ENCODE measurements at places on chromosomes 4 and X. TPM values are rescaled to one million over a fixed set of nuclear protein-coding genes. Genes with fewer than 3 reads are reported as not detected.

Gene GATA1
- not detected for total RNA-seq

Gene RAB33A
- total RNA-seq = 0.59 TPM

- no peak overlapping the region for H3K4me3 ChIP-seq
- no peak for DNase-seq
- no peaks in the 10 kb centered on the region for H3K36me3 ChIP-seq
- H3K27ac ChIP-seq = no peak overlapping the region
- H3K4me1 ChIP-seq = peaks cover 6% of the 10 kb centered on the region
- no peaks in the 10 kb centered on the region for H3K27me3 ChIP-seq
These were observed 734.6 kb upstream of the TENM3 start for GRCh38 chr4:181508601-181509000.

Gene MID1IP1
- total RNA-seq = 100 TPM

- no peak for DNase-seq
- H3K27ac ChIP-seq = no peak overlapping the region
These were observed 33.9 kb downstream of the ANK2 start for GRCh38 chr4:113083346-113083745.

DNA sequence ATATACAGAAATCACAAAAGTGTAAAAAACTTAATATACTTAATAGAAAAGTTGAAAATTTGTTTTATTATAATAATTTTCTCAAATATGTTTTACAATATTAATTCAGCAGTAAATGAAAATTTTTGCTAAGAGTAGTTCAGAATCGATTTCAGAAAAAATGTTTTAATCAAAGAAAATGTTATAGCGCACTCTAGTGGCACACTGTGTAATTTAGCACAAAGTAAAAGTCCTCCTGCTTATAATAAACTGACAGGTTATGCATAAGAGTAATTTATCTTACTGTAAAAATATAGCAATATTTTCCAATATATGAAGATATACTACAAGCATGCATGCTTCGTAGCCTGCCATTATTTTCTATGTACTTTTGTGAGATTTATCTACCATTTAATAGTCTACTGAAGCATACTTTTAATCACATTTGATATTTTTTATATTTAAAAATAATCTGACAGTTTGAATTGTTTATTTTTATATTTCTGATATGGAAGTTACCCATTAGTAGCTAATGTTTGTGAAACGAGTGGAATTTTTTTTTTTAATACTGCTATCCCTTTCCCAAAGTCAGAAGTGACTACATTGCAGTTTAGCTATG lies 217.9 kb upstream of the KLHL4 start:
- H3K27me3 ChIP-seq = no peaks in the 10 kb centered on the region
- no peaks in the 10 kb centered on the region for H3K4me1 ChIP-seq
- no peak for DNase-seq
- no peak overlapping the region for H3K27ac ChIP-seq
- H3K36me3 ChIP-seq = no peaks in the 10 kb centered on the region
- H3K4me3 ChIP-seq = no peak overlapping the region

DNA sequence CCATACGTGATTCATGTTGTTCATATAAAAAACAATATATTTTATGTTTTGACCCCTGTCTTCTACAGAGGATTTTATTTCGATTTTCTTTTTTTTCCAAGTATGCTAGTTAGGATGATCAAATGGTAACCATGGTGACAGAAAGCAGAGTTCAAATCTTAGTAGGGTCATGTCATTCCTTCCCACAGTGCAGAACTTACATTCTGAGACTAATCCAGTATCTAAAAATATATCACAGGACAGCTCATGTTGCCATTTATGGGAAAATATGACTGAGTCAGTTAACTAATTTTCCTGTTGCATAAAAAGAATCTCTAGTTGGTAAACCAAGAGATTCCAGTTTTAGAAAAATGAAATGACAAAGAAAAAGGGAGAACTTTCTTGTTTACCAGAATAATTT lies 209.5 kb downstream of the PARM1 start:
- H3K27ac ChIP-seq = no peak overlapping the region
- no peaks in the 10 kb centered on the region for H3K36me3 ChIP-seq
- peaks cover 3% of the 10 kb centered on the region for H3K4me1 ChIP-seq

Gene SCD5
- total RNA-seq = 0.68 TPM

Gene GSX2
- not detected for total RNA-seq

DNA sequence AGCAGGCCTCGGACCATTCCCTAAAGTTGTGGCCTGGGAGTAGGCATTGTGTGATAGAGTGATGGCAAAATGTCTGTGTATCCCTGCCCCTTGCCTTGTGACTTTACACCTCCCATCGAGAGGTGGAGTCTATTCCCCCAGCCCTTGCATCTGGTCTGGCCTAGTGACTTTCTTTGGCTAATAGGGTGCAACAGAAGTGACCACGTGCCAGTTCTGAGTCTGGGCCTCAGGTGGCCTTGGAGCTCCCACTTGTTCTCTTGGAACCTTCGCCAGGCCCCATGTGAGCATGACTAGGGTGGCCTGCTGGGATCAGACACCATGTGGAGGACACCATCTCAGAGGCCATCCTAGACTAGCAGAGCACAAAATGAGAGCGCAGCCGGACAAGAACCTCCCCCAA lies 3.9 kb upstream of the RNF4 start:
- H3K4me1 ChIP-seq = no peaks in the 10 kb centered on the region
- peaks cover 3% of the 10 kb centered on the region for H3K27me3 ChIP-seq
- no peak overlapping the region for H3K4me3 ChIP-seq
- no peak for DNase-seq
- no peak overlapping the region for H3K27ac ChIP-seq

GRCh38 chr4:67134616-67135015 lies 410.7 kb downstream of the CENPC start:
- H3K36me3 ChIP-seq = no peaks in the 10 kb centered on the region
- H3K27me3 ChIP-seq = no peaks in the 10 kb centered on the region
- H3K27ac ChIP-seq = no peak overlapping the region
- H3K4me3 ChIP-seq = no peak overlapping the region

Gene MAOA
- total RNA-seq = 0.44 TPM

All from H9 (cell line).